ENCODE measurements at places on chromosomes 11 and 22.

GRCh38 chr11:13143486-13144297 lies 133.9 kb upstream of the BMAL1 start:
- DNase-seq, result no peak

GRCh38 chr11:60164550-60165075 lies 18.3 kb downstream of the MS4A6A start:
- no peak for DNase-seq

GRCh38 chr11:20621679-20622078 lies 22.3 kb downstream of the SLC6A5 start:
- no peak for DNase-seq

- no peak for DNase-seq
These were observed 114.1 kb downstream of the SERGEF start for GRCh38 chr11:17898782-17899181.

GRCh38 chr11:30455025-30455424 lies 131.1 kb downstream of the MPPED2 start:
- DNase-seq, result no peak

DNA sequence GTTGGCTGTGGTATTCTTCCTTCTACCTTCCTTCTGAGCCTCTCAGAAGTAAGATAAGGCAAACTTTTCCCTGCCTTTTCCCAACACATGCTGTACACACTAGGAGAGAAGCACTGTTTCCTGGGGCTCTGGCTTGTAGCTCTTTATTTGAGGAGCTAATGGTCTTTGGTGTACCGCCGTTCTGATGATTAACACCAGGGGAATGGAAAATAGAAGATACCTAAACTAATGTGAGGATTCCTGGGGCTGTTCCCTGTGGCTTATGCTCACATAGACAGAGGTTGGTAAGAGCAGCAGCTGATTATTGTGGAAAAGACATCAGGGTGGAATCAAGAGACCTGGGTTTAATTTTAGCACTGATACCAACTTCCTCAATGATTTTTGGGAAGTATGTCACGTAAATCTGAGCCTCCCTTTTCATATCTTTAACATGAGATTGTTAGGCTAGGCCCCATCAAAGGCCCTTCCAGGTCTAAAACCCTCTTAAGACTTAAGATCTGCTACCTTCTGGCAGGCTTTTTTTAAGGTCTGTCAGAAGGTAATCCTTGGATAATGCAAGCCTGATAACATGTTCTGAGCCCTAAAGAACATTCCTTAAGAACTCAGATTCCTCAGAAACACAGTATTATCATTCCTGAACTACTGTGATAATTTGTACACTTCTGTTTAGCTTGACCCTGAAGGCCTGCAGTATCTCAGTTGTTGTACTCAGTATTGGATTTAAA lies 24.8 kb upstream of the RCE1 start:
- DNase-seq, result peak; percentile 7

DNA sequence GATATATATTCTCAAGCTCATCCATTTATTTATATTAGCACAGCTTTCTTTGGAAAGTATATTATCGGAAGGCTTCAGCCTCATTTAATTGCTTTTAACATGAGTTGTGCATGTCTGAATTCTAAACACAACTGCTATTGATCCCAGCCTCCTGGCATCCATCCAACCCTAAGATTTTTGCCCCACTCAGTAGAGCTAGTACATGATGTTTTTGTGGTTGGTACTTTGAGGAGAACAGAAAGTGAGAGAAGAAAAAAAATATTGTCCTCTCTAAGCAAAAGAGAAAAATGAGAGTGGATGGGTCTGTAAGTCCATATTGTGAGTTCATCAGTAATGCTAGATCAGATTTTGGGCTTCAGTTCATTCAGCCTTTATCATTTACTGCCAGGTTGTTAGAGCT lies 198.7 kb downstream of the DDX10 start:
- DNase-seq, result no peak

DNA sequence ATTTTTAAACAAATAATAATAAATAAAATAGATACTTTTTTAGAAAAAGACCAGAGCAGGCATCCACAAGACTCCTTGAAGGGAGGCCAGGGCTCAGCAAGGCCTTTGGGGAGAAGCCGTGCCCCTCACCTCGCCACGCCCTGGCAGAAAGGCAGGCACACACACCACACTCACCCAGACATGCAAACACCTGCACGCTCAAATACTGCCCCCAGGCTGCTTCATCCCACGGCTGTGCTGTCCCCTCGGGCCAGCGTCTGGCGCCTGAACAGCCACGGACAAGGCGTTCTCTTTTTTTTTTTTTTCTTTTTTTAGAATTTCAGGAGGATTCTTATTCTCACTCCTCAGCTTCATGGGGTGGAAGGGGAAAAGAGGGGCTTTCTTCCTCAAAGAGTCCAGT lies 1.5 kb downstream of the FADS3 start:
- no peak for DNase-seq

DNA sequence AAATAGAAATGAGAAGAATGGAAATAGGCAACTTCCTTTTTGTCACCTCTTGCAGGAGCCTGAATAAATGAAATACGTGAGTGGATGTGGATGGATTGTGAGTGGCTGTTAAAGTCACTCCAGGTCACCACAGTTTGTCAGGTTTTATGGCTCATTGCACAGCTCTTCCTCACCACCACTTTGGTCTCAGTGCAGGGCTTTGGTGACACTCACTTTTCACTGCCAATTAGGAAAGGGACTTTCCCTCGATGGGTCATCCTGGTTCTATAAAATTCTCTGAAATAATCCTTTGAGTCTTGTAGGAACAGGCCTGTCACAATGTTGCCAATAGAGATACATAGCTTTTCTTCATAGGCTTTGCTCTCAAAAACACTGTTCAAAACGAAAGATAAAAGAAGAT lies 172.4 kb upstream of the C11orf87 start:
- DNase-seq, result no peak

- DNase-seq, result no peak
These were observed 274.4 kb upstream of the CCDC179 start for GRCh38 chr11:23134627-23135026.

GRCh38 chr11:34653851-34654482 lies 33.1 kb downstream of the EHF start:
- peak; percentile 38 for DNase-seq

DNA sequence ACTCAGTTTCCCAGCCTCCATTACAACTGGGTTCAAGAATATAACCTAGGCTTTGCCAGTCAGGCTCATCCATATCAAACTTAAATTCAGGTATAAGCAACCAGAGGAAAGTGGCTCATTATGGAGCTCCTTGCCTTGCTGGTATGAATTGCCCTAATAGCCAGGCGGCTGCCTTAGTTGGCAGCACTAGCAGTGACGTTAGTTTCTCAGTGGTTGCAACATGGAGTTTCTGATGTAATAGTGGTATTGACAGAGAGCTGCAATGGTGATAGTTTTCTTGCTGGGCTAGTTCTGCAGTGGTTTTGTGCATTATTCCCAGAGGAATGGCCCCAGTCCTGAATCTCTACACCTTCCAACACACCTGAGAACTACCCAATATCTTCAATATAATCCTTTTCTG lies 3.8 kb upstream of the TMEM123 start:
- DNase-seq, result peak; percentile 22

DNA sequence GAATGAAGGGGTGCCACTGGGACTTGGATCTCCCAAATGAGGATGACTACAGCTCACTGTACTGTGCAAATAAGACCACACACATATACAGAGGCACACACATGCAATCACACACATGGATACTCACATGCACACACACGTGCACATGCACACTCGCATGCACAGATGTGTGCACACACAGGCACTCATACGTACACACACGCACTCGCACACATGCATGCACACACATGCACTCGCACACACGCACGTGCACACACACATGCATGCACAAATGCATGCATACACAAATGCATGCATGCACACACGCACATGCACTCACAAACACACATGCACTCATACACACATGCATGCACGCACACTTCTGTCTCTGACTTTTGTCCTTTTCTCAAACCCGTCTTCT lies 36.0 kb downstream of the TECTA start:
- DNase-seq, result no peak

GRCh38 chr22:27534720-27535125 lies 266.8 kb downstream of the MN1 start:
- DNase-seq, result peak; percentile 46

DNA sequence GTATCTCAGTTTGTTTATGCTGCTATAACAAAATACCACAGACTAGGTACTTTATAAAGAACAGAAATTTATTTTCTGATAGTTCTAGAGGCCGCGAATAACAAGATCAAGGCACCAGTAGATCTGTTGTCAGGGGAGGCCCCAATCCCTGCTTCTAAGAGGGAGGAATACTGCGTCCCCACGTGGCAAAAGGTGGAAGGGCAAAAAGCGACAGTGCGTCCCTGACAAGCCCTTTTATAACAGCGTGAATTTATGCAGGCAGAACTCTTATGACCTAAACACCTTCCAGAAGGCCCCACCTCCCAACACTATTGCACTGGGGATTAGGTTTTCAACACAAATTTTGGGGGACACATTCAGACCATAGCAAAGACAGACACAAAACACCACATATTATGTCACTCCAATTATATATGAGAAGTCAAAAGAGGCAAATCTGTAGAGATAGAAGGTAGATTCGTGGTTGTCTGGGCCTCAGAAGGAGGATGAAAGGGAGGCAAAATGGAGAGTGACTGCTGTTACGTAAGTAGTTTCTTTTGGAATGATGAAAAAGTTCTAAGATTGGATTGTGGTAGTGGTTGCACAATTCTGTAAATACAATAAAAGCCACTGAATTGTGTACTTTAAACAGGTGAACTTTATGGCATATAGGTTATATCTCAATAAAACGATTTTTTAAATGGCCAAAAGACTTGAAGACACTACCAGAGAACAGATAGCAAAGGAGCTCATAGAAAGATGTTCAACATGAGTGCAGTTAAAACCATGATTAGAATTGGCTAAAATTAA lies 30.1 kb upstream of the TNRC6B start:
- no peak for DNase-seq

GRCh38 chr11:110675548-110675947 lies 36.7 kb downstream of the ARHGAP20 start:
- no peak for DNase-seq

- no peak for DNase-seq
These were observed 54.0 kb downstream of the C11orf58 start for GRCh38 chr11:16792426-16792825.

- DNase-seq, result peak; percentile 71
These were observed 52.5 kb upstream of the TTC12 start for GRCh38 chr11:113261709-113262475.

DNA sequence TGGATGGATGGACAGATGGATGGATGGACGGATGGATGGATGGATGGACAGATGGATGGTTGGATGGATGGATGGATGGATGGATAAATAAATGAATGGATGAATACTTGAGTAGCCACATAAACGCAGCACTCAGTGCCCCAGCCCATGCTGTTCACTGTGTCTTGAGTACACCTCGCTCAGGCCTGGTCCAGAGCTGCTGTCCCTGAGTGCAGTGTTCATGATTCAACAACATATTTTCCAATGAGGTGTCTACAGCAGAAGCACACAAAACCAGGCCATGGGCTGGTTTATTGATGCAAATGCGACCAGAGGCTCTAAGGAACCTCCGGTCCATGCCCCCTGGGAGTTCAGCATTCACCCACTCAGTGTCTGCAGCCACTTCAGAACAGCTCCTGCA lies 584.3 kb downstream of the BRD1 start:
- DNase-seq, result no peak

DNA sequence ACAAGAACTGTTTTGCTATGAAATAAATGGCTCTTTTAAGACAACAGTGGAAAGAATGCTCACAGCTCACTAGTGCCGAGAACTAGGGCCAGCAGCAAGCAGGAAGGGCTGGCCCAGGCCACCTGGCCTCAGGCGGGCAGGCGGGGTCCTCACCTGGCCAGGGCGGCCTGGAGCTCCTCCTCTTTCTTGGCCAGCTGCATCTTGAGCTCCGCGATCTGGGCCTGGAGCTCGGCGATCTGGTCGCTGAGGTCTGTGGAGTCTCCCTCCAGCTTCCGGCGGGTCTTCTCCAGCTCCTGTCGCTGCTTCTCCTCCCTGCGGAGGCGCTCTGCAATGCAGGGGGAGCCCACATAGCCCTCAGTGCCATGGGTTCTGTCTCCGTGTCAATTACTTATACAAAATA lies 43.8 kb downstream of the APOL1 start:
- DNase-seq, result no peak

- no peak for DNase-seq
These were observed 11.2 kb downstream of the C11orf58 start for GRCh38 chr11:16749666-16750065.

GRCh38 chr22:49873228-49873940 lies 19.7 kb downstream of the ZBED4 start:
- no peak for DNase-seq

DNA sequence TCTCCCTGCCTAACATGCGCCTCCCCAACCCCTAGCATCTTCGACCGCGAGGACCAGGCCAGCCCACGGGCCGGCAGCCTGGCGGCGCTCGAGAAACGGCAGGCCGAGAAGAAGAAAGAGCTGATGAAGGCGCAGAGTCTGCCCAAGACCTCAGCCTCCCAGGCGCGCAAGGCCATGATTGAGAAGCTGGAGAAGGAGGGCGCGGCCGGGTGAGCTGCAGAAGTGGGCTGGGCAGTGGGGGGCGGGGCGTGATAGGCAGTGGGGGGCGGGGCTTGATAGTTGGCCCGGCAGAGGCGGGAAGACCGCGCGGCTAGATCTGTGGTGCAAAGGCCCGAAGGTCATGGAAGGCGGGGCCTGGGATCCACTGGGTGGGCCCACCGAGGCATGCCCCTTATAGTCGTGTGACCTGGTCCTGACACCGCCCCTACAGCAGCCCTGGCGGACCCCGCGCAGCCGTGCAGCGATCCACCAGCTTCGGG lies 8.7 kb downstream of the SELENOM start:
- no peak for DNase-seq

- DNase-seq, result no peak
These were observed 202.6 kb downstream of the AASDHPPT start for GRCh38 chr11:106280036-106280435.

DNA sequence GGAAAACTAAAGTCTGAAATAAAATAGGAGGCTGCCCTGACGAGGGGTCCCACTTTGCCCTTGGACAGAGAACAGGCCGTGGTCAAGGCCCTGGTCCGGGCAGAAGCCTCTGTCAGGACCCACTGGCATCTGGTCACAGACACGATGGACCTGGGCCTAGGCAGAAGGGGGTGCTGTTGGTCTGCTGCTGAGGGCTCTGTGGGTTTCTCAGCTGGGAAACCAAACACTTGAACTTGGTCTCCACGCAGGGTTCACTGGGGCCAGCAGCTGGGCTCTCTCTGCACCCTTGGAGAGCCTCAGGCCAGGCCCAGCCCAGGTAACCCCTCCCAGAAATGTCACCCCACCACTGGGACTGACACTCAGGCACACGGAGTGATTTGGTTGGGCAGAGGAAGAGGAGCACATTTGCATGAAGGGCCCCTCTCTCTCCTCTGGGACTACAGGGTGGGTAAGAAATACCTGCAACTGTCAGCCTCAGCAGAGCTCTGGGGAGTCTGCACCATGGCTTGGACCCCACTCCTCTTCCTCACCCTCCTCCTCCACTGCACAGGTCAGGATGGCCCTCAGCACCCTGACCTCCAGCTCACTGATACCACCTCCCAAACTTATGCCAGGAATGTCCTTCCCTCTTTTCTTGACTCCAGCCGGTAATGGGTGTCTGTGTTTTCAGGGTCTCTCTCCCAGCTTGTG lies 48.1 kb upstream of the TOP3B start:
- no peak for DNase-seq
